ENCODE measurements at places on chromosomes 5 and 9.

DNA sequence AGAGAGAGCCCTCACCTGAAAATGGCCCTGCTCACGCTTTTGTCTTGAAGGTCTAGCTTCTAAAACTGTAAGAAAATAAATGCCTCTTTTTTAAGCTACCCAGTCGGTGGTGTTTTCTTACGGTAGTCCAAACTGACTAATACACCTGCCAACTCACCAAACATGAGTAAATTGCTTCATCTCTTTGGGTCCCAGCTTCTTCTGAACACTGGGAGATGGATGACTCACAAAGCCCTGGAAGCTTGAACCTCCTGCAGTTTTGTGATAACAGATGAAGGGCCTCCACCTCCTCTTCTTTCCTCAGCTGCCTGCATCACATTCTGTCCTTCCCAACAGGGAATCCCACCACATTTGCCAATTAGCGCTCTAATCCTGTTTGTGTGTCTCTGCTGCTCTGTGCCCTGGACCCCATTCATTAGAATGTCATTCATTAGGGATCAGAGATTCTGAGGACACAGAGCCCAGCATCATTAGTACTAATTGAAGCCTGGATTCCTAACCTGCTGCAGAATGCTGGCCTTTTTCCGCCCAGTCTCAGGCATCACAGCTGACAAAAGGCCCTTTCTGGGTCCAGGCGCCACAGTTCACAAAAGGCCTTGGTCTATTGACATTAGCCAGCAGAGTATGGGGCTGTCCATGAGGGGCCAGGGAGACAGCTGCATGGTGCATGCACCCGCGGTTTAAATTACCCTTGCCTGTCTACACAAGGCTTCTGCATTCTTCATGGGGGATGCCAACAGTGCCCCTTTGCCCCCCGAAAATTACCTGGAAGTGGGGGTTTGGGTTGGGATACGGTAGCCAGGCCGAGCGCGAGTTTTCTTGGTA, 349.3 kb downstream of the SEMA5A start:
- peak; percentile 51 for DNase-seq

- DNase-seq, result peak; percentile 62
These were observed 5.0 kb downstream of the RELL2 start for GRCh38 chr5:141641634-141642267.

DNA sequence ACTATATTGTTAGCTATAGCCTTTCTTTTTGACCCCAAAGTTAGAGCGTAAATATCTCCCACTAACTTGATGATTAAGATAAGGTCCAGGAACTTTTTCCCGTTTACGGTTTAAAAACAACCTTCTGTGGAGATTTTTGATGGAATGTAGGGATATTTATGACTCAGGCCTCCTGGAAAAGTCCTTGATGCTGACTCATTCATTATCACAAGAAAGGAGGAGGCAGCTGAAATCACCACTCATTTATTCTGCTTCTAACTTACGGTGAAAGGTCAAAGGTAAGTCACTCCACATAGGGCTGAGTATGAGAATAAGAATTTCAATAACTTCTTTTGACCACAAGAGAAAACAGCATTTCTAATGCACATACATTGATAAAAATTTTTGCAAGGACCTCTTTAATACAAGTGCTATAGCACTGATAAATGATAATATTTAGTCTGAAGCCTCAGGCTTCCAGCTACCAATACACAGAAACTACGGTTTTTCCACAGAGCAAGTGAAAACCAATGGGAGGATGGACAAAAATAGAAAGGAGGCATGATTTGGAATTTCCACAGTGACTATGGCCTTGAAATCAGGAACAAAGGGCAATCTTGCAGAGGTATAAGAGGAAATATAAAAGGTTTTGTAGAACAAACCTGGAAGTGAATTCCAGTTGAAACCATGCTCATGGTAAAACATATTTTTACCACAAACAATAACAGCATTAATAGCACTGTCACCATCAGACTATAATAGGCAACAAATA, 146.5 kb downstream of the PPP2R2B start:
- peak; percentile 95 for DNase-seq

- peak; percentile 55 for DNase-seq
These were observed 15.4 kb downstream of the NDUFS4 start for GRCh38 chr5:53575831-53576230.

GRCh38 chr9:35564658-35565061, 40.4 kb upstream of the TESK1 start:
- DNase-seq, result no peak

DNA sequence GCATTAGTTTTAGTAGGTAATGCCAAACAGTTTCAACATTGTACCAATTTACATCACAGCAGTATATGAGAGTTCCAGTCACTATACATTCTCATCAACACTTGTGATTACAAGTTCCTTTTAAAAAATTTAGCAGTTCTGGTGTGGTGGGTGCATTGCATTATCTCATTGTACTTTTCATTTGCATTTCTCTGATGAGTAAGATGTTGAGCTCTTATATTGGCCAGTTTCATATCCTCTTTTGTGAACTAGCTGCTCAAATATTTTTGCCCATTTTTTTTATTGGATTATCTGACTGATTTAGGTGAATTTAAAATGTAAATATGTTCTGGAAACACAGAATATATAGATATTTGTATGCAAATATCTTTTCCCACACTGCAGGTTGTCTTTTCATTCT, 160.9 kb upstream of the NR3C1 start:
- DNase-seq, result no peak

DNA sequence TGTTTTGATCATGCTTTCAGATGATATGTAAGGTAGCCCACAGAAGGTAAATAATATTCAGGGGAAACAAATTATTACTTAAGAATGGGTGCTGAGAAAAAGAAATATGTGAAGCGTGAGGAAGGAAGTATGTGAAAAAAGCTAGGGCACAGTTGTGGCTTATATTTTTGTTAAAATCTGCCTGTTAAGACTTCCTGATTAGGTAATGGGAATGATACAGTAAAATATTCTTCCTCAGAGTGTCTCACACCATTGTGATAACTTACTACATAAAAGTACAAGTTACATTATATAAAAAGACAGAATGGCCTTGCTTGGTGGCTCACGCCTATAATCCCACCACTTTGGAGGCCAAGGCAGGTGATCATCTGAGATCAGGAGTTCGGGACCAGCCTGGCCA, 18.7 kb upstream of the PARP8 start:
- no peak for DNase-seq

- DNase-seq, result peak; percentile 81
These were observed 88.4 kb downstream of the LMNB1 start for GRCh38 chr5:126865299-126865698.

GRCh38 chr5:116504593-116505166, 69.9 kb downstream of the SEMA6A start:
- no peak for DNase-seq

DNA sequence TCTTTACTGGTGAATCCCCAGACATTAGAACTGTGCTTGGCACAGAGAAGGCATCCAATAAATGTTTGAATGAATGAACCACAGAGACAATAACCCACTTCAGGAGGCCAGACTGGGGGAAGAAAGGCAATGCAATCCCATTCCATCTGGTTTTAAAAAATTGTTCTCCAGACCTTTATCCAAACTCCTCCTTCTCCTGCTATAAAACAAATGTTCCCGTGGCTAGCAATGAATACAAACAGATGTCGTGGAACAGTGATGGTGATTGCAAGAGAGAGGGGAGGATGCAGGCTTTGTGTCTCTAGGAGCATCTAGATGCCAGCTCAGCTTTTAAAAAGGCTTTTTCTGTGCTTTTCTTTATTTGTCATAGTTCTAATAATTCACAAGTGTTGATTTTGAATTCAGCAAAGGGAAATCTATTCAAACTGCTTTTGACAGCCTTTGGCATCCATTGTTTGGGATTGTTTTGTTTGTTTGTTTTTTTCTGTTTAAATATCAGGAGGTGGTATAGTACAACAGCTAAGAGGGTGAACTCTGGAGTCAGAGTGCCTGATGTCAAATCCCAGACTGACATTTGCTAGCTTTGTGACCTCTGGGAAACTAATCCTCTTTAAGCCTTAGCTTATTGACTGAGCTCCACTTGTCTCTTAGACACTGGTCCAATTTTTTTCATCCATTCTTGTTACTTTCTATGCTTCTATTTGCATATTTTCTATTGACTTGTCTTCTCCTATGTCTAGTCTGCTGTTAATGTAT, 59.1 kb downstream of the TNFSF15 start:
- peak; percentile 68 for DNase-seq

GRCh38 chr5:83441747-83442146, 29.8 kb upstream of the VCAN start:
- DNase-seq, result no peak

GRCh38 chr5:172456076-172456722, 1.9 kb upstream of the SH3PXD2B start:
- no peak for DNase-seq

GRCh38 chr9:14400658-14400995, 86.7 kb upstream of the NFIB start:
- DNase-seq, result peak; percentile 63

GRCh38 chr5:178078197-178079010, 34.9 kb upstream of the N4BP3 start:
- peak; percentile 48 for DNase-seq

- peak; percentile 100 for DNase-seq
These were observed 27.3 kb upstream of the IL17B start for GRCh38 chr5:149406203-149406978.

DNA sequence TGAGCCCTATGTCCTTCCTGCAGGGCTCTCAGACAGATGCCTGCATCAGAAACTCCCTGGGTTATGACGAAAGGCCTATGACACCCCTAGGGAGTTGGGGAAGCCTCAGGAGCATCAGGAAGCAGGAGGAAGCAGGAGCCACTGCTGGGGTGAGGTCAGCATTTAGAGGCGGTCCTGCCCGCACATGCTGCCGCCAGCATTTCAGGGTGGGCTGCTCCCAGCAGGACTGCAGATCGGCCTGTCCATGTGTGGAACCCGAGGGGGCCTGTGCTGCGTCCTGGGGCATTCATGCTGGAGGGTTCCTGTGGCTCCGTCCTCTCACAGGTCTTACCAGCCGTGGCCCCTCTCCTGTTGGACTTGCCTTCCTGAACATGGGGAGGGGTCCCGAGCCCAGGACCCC, 6.9 kb downstream of the NKD2 start:
- DNase-seq, result no peak

DNA sequence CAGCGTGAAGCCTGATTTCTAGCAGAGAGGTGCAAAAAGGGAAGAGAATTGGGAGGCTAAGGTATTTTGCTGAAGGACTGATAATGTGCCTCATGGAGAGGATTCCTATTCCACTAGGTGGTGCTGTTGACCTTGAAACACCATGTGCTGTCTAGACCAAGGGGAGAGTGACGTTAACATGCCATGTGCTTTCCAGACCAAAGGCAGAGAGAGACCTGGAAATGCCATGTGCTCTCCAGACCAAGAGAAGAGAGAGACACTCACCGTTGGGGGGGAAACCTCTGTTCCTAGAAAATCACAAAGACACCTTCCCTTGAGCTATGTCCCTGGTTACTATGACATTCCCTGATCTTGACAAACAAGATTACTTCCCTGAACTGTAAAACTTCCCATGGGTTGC, 286.0 kb upstream of the TUSC1 start:
- DNase-seq, result peak; percentile 78

- DNase-seq, result no peak
These were observed 181.0 kb upstream of the CD180 start for GRCh38 chr5:67377631-67378030.

- no peak for DNase-seq
These were observed 425.7 kb downstream of the PIK3R1 start for GRCh38 chr5:68641211-68641610.

DNA sequence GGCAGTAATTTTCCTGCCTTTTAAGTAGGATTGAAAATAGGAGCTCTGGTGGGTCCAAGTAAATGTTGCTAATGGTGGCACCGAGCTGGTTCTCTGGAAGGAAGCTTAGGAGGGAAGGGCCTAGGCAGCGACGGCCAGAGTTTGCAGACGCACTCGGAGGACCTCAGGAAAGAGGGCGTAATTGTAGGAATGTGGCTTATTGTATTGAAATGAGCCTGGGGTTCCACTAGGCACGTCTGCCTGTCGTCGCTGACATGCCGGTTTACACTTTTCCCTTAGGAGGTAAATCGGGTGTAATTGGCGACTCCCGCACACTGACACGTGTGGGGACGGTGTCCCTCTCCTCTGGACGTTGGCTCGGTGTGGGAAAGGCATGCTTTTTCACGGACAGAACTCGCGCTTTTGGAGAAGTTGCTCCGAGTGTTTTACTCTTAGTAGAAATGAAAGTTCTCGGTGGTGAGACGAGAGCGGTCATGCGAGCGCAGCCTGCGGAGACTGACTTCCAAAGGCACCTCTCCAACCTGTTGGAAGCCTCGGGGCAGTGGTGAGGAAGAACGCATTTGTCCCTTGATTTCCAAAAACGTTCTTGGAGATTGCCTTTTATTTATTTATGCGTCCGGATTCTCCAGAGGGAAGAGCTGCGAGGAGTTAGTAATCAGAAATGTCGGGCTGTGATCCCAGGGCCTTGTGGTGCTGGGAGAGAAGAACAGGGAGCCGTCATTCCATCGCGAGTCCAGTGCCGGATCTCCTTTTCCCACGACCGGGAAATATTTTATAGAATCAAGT, 1.3 kb downstream of the NR4A3 start:
- DNase-seq, result no peak

GRCh38 chr9:84397151-84397728, 56.7 kb upstream of the SLC28A3 start:
- peak; percentile 64 for DNase-seq
